Stimulated activated CD4-positive, alpha-beta T cell treated with anti-CD3 and anti-CD28 coated beads, Interleukin-1b, Interleukin-23, amount 100 ng/mL, for 24 hours (primary cell): ENCODE measurements at places on chromosomes 6 and 20.

- DNase-seq, result no peak
Observed at GRCh38 chr6:16704401-16705045, 56.7 kb downstream of the ATXN1 start.

- DNase-seq, result no peak
Observed at GRCh38 chr6:158536891-158537798, 22.7 kb upstream of the TMEM181 start.

- no peak for DNase-seq
Observed at GRCh38 chr6:112842330-112842685, 495.2 kb downstream of the RFPL4B start.

GRCh38 chr6:138092686-138093085 is 14.5 kb downstream of the PERP start:
- no peak for DNase-seq

DNA sequence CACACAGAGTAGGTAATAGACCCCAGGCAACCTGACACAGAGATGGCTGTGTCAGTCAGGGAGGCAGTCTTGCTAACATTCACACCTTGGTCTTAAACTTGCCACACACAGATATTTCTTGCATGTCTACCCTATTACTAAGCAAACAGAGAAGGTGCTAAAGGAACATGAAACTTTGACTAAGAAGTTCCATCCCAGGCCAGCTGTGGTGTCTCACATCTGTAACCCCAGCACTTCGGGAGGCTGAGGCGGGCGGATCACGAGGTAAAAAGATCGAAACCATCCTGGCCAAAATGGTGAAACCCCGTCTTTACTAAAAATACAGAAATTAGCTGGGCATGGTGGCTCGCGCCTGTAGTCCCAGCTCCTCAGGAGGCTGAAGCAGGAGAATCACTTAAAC is 222.4 kb upstream of the JARID2 start:
- DNase-seq, result peak; percentile 44

DNA sequence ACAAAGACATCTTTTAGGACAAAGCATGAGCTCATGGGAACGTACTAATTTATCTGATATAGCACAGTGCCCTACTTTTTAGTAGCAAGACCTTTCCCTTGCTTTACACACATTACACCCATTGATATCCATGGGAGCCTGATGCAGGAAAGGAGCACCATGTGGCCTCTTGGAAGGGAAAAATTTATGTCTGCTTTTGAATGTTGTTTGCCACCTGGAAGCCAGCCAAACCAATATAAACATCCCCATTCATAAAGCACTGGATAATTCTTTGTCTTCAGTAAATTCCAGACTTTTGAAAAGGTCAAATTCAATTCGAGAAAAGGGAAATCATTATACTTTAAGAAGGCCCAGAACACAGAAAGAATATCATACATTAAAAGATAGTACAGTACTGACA is 152.3 kb upstream of the BEND6 start:
- DNase-seq, result no peak

DNA sequence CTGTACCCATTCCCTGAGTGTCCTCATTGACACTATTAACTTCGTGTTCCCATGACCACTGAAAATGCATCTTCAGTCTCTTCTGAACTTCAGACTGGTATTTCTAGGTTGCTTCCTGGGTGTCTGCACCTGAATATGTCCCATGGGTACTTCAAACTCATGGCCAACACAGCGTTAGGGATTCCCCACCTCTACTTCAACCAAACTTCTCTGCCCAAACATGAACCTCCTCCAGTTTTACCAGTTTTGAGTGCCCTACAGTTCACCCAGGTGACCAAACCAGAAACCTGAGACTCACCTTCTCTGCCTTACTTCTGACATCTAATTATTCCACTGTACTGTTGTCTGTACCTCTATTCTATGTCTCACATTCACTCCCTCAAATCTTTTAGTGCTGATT is 99.5 kb upstream of the SUPT3H start:
- DNase-seq, result no peak
